ENCODE measurements at places on chromosomes 3 and 15.

GRCh38 chr15:47908486-47908885 lies 191.2 kb downstream of the SEMA6D start:
- DNase-seq = no peak

- DNase-seq = no peak
These were observed 84.1 kb upstream of the KLHL25 start for GRCh38 chr15:85878828-85879225.

- DNase-seq = no peak
These were observed 2.8 kb downstream of the PRSS50 start for GRCh38 chr3:46714728-46715506.

GRCh38 chr3:2653706-2654105 lies 456.5 kb downstream of the IL5RA start:
- DNase-seq = no peak

DNA sequence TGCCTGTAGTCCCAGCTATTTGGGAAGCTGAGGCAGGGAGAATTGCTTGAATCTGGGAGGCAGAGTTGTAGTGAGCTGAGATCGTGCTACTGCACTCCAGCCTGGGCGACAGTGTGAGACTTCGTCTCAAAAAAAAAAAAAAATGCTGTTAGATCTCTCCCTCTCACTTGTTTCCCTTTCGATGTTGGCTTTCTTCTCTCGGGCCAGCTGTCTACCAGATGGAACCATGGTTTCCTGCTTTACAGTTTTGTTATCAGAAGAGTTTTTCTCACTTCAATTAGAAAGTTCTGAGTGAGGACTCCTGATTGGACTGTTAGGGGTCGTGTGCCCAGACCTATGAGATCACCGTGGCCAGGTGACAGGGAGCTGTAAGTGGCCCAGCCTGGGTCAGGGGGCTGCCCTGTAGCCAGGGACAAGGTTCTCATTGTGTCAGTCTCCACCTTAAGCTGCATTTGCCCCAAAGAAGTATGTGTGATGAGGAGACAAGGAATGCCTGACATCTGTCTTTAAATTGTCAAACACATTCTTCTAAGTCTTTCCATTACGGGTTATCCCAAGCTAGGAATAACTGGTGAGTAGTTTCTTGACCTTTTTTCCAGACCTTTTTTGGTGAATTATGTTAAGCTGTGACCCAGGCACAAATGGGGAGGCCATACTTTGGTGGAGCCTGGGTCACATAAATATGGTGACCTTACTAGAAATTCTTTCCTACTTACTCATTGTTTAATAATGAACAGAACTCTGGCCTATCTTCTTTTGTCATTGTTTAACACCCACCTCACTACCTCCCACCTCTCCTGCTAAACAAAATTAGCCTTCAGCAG lies 25.2 kb downstream of the SNAPC5 start:
- DNase-seq = no peak

DNA sequence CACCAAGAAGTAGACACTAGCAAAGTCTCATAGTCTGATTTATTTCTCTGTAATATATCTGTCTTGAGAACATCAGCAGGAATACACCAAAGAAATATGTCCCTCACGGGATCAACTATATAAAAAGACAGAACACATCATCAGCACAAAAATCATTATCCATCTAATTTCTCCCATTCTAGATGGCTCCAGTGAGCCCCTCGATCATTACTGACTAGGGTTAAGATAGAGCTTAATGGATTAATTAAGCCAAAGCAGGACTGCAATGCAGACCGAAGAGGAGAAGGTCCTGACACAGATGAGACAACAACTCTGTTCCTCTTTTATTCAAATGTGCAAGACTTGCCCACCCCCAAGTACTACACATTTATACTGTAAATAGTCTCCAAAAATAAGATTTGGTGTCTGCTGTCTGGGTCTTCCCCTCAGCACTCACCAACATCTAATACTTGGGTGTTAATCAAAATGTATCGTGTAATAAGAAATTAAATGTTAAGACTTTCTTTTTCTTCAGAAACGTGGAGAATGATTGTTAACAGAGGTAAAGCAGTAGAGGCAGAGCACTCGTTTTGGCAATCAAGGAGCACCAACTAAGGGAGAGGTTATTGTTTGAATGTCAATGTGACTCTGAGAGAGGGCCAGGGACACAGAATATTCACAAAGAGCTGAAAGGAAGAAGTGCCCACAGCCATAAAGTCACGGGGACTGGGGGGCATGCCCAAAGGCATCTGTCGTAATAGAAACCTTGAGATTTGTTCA lies 133.6 kb downstream of the TIGIT start:
- DNase-seq = no peak

DNA sequence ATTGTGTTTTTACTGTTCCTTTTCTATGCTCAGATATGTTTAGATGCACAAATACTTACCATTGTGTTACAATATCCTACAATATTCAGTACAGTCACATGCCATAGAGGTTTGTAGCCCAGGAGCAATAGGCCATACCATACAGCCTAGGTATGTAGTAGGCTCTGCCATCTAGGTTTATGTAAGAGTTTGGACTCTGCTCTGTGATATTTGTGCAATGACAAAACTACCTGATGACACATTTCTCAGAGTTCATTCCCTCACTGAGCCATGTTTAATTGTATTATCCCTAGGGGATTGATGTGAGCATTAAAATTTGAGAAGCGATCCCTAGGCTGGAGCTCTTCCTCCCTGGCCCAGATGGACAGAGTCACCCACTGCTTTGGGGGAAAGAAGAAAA lies 270.0 kb upstream of the PROK2 start:
- DNase-seq = no peak

- no peak for DNase-seq
These were observed 63.7 kb downstream of the DNAJB8 start for GRCh38 chr3:128402998-128403397.

DNA sequence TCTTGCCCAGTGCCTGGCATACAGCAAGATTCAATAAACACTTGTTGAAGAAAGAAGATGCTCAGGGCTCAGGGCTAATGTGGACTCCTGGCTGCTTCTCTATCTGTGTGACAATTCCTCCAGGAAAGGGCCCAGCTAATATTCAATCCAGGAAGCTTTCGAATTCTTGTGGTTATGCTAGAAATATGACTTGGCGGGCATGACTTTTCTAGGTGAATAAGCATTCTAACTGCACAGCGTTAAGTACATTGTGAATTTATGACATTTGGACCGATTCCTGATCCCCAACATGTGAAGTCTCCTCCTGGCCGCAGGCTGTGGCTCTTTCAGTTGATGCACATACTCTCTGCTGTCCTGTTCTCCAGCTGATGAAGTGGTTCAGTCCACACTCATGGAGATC lies 117.0 kb downstream of the IMPG2 start:
- DNase-seq = no peak

- DNase-seq = no peak
These were observed 3.5 kb downstream of the CSK start for GRCh38 chr15:74785194-74786032.

GRCh38 chr3:117193390-117193789 lies 483.8 kb downstream of the TUSC7 start:
- no peak for DNase-seq

- peak; percentile 93 for DNase-seq
These were observed 92.0 kb upstream of the TPM1 start for GRCh38 chr15:62950462-62950931.

DNA sequence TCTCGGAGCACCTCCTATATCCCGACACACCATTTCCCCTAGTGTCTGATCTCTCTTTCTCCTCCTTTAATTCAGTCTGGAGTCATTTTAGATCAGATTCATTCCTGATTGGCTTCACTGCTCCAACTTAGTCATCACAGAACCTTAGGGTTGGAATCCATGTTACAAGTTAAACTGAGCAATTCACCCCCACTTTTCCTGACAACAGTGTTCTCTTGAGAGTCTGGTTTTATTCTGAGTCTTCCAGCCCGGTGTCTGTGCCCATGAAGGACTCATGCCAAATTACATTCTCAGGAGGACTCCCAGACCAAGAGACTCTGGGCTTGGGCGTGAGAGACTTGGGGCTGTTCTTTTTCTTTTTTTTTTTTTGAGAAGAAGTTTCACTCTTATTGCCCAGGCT lies 57.5 kb downstream of the LPP start:
- no peak for DNase-seq

- DNase-seq = no peak
These were observed 15.5 kb downstream of the MAPKAPK3 start for GRCh38 chr3:50632450-50632849.
